ENCODE measurements at places on chromosomes 3 and 15. TPM values are rescaled to one million over a fixed set of nuclear protein-coding genes. Genes with fewer than 3 reads are reported as not detected.

ZBBX gene
- not detected for total RNA-seq

DNA sequence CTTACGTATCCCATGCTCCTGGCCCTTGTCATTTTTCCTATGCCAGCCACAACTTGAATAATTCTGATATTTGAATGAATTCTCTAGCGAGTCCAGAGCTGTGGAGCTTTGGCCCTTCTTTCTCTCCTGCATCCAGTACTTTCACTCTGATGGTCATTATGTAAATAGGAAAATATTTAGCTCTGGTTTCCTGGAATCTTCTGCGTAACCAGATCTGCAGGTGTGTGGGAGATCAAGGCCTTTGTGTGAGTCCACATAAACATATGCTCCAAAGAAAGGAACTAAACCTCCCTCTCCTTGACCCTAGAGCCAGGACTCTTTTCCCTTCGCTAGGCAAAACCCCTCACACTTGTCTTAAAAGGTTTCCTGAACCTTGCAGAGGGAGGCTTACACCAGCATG is 132.5 kb upstream of the THBS1 start:
- no peak for DNase-seq

ALDH1A2 gene
- total RNA-seq, result 0.66 TPM

DNA sequence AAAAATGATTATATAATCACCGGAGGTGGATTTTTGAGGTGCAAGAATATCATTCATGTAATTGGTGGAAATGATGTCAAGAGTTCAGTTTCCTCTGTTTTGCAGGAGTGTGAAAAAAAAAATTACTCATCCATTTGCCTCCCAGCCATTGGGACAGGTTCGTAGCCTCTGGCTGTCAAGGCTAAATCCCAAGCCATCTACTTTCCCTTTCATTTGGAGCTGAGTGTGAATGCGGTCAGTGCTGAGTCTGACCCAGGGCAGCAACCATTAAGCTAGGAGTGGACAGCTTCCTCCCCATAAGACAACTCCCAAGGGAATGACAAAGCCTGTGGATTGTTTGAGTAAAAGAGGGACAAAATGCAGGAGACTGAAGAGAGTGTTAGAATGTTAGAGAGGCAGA is 33.6 kb downstream of the PARP14 start:
- no peak for DNase-seq

GRCh38 chr3:106619-107018 is 89.9 kb upstream of the CHL1 start:
- no peak for DNase-seq

SLC22A14 gene
- not detected for total RNA-seq

LEKR1 gene
- total RNA-seq, result 0.57 TPM

DNA sequence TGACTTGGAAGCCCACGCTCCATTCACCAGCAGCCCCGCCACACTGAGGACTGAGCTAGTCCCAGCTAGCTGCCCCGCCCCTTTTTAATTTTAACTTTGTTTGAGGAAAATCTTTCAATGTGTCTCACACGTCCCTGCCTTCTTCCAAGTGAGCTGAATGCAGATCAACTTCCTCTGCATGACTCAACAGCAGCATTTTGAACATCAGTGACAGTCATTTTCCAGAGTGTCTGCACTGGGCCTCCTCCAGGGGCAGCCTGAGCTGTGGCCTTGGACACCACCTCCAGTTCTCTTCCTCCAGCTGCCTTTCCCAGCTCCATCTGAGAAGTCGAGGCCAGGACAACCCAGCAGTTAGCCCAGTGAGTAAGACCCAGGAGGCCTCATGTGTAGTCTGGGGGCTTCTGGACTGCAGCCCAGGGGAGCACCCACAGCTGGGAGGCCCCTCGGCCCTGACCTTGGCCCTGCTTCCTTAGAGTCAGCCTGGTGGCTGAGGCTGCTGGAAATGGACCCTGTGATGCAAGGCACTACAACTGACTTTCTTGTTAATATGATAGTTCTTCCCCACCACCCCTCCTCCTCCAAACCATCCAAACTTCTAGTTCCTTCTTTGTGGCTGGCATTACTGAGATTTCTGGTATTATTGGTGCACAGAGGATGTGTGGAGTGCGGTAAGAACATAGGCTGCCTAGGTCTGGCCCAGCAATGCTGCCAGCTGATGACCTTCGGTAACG is 21.4 kb upstream of the ESYT3 start:
- DNase-seq, result no peak

DNA sequence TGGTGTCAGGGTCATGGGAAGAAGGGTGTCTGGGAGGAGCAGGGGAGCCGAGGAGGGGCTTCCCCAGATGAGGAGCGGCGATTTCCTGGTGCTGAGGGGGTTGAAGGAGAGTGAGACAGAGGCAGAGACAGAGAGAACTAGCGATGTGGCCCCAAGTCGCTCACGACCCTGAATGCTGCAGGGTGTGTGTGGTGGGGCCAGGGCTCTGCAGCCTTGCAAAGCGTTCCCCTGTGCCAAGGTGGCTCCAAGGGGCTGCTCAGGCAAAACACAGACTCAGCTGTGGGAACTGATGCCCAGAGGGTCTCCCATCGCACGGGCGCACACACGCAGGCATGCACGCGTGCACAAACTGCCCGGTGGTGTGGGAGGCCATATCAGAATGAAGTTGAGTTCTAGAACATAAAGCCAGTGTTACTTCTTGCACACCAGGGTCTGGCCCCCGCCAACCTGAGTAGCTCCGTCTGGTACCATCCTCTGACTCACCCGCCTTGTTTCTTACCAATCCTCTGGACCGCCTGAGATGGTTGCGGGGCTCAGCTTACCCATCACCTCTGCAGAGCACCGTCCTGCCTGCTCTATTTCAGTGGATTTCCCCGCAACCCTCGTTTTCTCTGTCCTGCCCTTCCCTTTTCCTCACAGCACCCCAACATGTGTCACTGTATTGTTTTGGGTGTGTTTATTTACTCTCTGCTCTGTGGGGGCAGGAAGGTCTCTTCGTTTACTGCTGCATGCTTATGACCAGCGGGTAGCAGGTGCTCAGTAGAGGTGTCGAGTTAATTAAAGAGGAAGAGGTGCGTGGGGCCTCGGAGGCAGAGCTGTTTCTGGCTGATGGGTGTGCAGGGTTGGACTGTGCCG is 4.5 kb downstream of the MELTF start:
- DNase-seq, result no peak

DNA sequence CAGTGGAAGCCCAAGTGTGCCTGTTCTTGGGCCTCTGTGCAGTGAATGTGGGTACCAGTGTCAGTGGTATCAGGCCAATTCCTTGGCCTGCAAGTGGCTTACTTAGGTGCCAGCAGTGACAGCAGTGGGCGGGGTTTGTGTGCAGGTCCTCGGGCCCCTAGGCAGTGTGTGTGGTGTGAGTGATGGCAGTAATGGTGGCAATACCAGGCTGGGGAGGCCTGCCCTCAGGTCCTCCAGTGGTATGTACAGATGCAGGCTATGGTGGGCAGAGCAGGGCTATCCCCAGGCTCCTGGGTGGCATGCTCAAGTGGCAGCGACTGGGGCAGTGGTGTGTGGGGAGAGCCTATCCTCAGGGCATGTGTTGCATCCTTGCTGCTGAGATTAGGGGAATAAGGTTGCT is 379.7 kb downstream of the SQOR start:
- no peak for DNase-seq

CCR8 gene
- total RNA-seq, result not detected

GRCh38 chr3:22371036-22371435 is 620.0 kb upstream of the ZNF385D start:
- no peak for DNase-seq

RHCG gene
- 2,342 TPM for total RNA-seq

FANCD2 gene
- 3.8 TPM for total RNA-seq

DNA sequence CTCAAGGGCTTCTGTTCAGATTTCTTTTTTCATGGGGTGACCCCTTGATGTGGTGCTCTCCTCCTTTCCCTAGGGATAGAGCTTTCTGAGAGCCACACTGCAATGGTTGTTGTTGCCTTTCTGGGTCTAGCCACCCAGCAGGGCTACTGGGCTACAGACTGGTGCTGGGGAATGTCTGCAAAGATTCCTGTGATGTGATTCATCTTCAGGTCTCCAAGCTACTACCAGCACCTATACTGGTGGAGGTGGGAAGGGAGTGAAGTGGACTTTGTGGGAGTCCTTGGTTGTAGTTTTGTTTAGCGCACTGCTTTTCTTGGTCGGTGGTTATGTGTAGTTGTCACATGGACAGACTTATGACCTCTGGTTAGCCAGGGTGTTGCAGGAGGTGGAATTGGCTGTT is 392.3 kb upstream of the CNTN6 start:
- no peak for DNase-seq

ADAMTS9 gene
- 3.1 TPM for total RNA-seq

DNA sequence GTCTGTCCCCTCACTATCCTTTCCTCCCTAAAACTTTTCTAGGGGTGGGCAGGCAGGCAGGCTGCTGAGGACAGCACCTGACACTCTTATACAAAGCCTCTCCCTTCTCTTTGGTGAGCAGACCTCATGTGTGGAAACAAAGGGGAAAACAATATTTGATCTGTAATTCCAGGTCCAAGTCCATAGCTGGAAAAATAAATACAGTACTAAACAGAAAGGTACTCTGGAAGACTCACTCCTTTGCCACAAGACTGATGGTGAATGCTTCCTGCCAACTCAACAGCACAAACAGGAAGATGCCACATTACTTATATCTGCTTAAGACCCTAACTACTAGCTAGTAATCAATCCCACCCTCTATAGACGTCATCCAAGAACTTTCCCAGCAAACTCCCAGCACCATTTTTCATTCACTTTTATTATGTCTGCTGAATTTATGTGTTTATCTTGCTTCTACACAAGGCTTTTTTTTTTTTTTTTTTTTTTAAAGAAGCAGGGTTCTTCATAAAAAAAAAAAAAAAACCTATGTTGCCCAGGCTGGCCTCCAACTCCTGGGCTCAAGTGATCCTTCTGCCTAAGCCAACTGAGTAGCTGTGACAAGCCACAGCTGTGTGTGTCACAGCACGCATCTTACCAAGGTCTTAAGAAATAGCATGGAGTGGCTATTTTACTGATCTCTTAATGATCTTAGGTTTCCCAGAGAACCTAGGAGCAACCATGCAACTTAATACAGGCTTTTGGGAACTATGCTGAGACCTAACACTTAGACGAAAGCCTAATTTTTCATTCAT is 44.2 kb upstream of the CSPG5 start:
- no peak for DNase-seq

DNA sequence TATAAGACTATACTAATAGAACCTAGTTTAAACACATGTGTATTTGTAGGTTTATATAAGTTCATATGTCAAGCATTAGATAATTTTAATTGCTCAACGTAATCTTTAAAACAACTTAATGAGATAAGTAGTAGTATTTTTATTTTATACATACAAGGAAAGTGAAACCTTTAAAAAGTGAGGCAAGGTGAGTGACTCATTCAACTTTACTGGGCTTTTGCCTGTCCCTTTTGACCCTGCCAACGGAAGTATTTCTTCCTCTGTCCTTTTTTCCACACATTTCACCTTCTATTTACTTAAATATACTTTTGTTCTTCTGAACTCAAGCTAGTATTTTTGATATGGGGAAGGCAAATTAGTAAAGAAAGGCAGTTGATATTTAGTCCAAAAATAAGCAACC is 78.5 kb downstream of the KBTBD8 start:
- no peak for DNase-seq

LDHAL6B gene
- not detected for total RNA-seq

DNA sequence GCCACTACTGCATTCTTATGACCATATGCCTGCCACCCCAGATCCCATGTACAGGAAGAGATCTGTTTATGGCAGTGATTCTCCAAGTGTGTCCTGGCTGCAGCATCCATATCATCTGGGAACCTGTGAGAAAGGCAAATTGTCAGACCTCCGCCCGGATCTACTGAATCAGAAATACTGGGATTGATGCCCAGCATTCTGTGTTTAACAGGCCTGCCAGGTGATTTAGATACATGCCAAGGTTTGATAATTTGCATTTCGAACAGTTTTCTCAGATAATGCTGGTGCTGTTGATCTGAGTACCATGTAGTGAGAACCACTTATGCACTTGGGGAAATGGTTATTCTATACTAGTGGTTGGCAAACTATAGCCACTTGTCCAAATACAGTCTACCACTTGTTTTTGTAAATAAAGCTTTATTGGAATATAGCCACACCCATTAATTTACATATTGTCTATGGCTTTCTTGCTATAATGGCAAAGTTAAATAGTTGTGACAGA is 165.4 kb downstream of the SSR3 start:
- DNase-seq, result no peak

GRCh38 chr15:69515508-69515907 is 62.9 kb downstream of the RPLP1 start:
- no peak for DNase-seq

C3orf80 gene
- total RNA-seq, result 4.8 TPM

DNA sequence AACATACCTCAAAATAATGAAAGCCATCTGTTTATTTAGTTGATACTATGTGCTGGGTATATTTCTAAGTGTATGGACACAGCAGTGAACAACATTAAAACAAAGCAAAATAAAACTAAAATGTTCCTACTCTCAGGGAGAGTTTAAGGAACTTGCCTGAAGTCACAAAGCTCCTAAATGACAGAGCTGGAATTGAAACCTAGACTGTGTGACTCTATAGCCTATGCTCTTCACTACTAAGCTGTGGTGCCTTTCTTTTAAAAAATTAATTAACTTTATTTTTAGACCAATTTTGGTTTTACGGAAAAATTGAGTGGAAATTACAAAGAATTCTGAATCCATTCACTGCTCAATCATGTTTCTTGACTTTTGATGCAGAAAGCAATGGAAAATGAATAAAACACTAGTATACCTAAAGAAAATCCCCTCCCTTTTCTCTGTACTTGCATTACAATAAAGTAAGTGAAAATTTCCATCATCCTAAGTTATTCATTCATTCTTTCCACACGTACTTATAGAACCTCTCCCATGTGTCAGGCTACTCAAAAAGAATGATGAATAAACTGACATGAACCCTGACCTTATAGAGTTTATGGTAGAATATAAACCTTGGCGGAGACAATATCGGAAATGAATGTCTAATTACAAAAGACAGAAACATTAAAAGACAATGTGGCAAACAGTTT is 189.8 kb upstream of the RBMS3 start:
- no peak for DNase-seq

DNA sequence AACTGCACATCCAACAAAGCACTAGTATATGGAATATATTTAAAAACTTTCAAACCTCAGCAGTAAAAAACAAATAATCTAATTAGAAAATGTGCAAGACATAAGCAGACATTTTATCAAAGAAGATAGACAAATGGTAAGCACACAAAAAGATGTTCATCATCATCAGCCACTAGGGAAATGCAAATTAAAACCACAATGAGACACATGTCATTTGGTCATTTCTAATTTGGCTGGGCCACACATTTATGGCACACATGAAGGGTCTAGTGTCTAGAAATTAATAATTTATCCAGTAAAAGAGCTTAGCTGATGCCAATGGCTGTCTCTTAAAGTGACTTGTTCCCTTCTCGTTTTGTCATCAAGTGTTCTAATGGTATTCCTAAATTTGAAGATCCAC is 45.8 kb downstream of the ARHGAP31 start:
- DNase-seq, result no peak

BCL6 gene
- total RNA-seq, result 30.8 TPM
